ENCODE measurements at places on chromosomes 13 and 19. TPM values are rescaled to one million over a fixed set of nuclear protein-coding genes. Genes with fewer than 3 reads are reported as not detected.

Gene HPN
- total RNA-seq, result not detected

Gene KLF1
- not detected for total RNA-seq

Gene LHB
- total RNA-seq, result not detected

Gene ZNF284
- total RNA-seq, result 5.0 TPM

Gene PRMT1
- total RNA-seq, result 672 TPM

Gene TJP3
- not detected for total RNA-seq

Gene FFAR1
- not detected for total RNA-seq
